ENCODE measurements at places on chromosomes 11 and 22.
A peak's percentile ranks its signal among the peaks of the same experiment; 100 is the strongest.

DNA sequence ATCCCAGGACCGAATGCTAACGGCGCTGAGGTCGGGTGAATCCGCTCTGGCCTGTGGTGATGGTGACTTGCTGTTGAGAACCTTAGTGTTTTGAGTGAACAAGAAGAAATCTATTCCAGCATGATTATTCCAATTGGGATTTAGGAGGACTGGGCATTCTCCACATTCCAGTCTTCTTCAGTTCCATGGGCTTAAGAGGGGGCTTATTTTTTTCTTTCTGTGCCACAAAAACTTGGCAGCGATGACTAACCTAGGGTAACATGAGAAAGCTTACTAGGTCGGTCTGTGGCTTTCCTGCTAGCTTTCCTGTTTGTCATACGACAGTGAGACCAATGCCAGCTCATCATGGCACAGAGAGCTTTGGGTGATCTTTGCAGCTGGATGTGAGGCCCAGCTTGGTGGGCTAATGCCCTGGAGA is 62.9 kb upstream of the ATXN10 start:
- peaks cover 31% of the 10 kb centered on the region for H3K27me3 ChIP-seq
- no peak overlapping the region for H3K4me3 ChIP-seq
- no peak overlapping the region for H3K27ac ChIP-seq
- no peak for DNase-seq
- H3K36me3 ChIP-seq = no peaks in the 10 kb centered on the region

DNA sequence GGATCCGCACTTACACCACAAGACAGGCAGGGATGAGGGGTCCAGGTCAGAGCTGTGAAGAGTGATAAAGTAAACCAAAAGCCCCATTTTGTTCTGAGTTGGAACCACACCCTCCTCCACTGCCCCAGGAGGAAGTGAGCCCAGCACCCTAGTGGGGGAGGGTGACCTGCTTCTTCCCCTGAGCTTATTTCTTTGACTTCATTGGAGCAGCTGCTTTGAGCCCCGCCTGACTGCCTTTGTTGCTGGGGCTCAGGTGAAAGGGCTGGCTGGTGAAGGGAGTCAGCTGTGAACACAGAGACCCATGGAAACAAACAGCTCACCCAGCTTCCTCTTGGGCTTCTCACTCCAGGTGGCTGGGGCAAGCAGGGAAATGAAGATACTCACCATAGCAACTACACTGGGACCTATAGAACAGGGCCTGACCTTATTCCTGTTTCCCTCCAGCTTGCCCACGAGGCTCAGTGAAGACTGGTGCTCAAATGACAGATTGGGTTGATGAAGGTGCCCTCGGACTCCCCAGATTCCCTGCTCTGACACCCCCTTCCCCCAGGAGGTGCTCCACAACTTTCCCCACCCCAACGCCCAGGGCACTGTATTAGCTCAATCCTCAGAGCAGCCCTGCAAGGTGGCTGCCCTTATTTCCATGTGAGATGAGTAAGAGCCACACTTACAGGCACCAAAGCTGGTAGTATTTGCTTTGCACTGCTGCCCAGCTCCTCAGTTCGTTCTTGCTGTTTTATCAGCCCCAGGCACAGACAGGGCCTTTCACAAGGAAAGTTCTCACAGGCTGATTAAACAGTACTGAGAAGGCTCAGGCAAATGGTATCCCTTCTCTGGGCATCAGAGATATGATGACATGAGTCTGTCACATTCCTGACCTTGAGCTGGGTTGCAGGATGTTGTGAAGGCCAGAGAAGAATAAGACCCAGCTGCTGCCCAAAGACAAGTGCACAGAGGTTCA is 2.4 kb downstream of the UCP2 start:
- H3K27me3 ChIP-seq = no peaks in the 10 kb centered on the region
- H3K36me3 ChIP-seq = peaks cover 26% of the 10 kb centered on the region
- DNase-seq = no peak
- H3K4me3 ChIP-seq = peak overlapping the region; percentile 81
- peaks cover 26% of the 10 kb centered on the region for H3K4me1 ChIP-seq
- peak overlapping the region; percentile 36 for H3K27ac ChIP-seq

DNA sequence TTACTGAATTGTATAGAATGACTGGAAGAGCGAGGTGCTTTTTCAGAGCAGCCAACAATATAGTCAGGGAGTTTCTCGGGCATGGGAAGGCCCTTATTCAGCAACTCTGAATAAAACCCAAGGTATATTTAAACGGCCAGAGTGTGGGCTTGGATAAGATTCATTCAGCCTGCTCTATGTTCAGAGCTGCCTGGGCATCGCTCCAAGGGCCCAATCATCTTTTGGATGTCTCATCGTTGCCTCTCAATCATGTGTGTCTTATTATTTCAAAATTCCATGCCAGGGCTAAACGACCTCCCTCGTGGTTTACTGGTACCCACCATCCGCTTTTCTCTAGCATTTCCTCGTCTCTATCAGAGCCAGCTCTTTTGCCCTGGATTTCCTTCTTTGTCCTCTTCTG is 19.5 kb upstream of the NTM start:
- no peak for DNase-seq
- H3K4me1 ChIP-seq = no peaks in the 10 kb centered on the region
- H3K4me3 ChIP-seq = no peak overlapping the region
- no peaks in the 10 kb centered on the region for H3K36me3 ChIP-seq
- no peak overlapping the region for H3K27ac ChIP-seq

DNA sequence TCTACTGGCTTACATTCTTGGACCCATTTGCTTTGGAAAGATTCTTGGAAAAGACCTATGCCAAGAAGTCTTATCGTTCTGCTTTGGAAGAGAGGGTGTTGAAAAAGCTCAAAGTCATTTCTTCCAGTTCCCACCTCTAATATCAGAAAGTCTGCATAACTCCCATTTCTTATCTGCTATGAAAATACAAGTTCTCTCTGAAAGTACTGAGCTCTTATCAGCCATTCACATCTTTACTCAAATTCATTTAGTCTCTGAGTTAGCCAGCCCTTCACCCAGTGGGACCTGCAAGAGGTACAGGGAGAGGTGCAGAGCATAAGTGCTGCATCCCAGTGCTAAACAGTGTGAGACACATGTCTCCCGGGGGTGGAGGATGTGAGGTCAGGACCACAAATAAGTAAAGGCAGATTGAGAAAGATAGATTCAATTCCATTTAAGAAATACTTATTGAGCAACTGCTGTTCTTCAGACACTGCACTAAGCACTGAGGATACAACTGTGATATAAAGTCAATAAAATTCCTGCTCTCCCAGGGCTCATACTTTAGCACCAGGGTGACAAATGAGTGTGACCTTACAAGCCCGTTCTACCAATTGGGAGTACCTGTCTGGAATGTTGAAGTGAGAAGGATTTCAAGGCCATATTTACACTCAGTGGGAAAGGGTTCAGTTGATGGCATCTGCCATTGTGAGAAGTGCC is 76.7 kb downstream of the PISD start:
- H3K27ac ChIP-seq = no peak overlapping the region
- peaks cover 18% of the 10 kb centered on the region for H3K36me3 ChIP-seq
- DNase-seq = no peak

GRCh38 chr11:60830478-60831142 is 11.3 kb upstream of the CCDC86 start:
- H3K27me3 ChIP-seq = no peaks in the 10 kb centered on the region
- no peak overlapping the region for H3K27ac ChIP-seq
- DNase-seq = no peak
- H3K36me3 ChIP-seq = no peaks in the 10 kb centered on the region
- peaks cover 8% of the 10 kb centered on the region for H3K4me1 ChIP-seq

DNA sequence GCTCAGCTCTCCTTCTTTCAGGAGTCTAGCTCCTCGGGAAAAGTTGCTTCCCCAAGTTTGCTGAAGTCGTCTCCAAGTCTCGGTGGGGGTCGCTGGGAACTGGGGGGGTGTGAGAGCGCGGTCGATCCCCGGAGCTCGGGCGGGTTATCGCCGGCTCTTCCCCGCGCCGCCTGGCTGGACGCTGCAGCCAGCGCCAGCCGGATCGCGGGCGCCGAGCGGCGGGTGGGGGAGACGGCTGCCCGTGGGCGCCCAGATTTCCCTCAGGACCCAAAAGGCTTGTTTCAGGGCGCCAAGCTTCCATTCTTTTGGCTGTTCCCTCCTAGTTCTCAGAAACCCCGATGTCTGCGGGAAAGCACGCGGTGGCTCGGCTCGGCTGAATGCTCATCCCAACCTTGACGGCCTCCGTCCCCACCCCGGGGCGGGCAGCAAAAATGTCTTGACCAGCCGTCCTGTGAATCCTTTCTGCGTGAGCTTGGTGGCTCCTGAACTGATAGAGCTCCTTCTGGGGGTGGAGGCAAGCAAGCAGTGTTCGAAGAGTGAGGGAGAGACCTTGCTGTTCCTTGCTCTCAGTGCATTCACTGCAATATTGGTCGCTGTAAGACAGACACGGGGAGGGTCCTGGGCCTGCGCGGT is 1.7 kb downstream of the ZBTB16 start:
- peaks cover 47% of the 10 kb centered on the region for H3K36me3 ChIP-seq
- peaks cover 96% of the 10 kb centered on the region for H3K4me1 ChIP-seq
- peak; percentile 47 for DNase-seq
- peak overlapping the region; percentile 100 for H3K27ac ChIP-seq

GRCh38 chr11:76236092-76236999 is 30.0 kb upstream of the WNT11 start:
- no peaks in the 10 kb centered on the region for H3K36me3 ChIP-seq
- DNase-seq = peak; percentile 67
- H3K4me1 ChIP-seq = peaks cover 29% of the 10 kb centered on the region
- peak overlapping the region; percentile 92 for H3K27ac ChIP-seq
- peak overlapping the region; percentile 83 for H3K4me3 ChIP-seq

DNA sequence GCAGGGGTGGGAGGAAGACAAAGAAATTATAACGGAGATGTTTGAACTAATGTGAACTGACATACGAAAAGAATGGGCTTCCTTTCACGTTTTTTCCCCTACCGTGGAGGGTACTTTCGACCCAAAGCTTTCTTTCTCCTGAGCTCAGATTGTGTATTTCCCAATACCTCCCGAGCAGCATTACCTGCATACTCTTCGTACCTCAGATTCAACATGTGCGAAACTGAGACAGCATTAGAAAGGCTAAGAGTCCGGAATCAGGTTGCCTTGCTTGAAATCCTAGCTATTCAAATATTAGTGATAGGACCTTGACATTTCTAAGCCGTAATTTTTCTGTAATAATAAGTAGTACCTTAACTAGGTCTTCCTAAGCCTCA is 778 bp upstream of the PAK1 start:
- peak overlapping the region; percentile 69 for H3K4me3 ChIP-seq
- H3K36me3 ChIP-seq = no peaks in the 10 kb centered on the region
- peaks cover 21% of the 10 kb centered on the region for H3K4me1 ChIP-seq
- H3K27ac ChIP-seq = no peak overlapping the region
- no peak for DNase-seq

GRCh38 chr11:8838248-8838647 is 72.7 kb upstream of the AKIP1 start:
- peak overlapping the region; percentile 69 for H3K27ac ChIP-seq
- no peak for DNase-seq
- H3K4me1 ChIP-seq = peaks cover 42% of the 10 kb centered on the region
- no peak overlapping the region for H3K4me3 ChIP-seq
- no peaks in the 10 kb centered on the region for H3K36me3 ChIP-seq

Measured in left ventricle myocardium inferior (tissue), 1 donor.